ENCODE measurements at places on chromosomes 3 and 15.

- no peak for DNase-seq
Measured at GRCh38 chr15:34693053-34693744, 61.6 kb downstream of the GJD2 start.

DNA sequence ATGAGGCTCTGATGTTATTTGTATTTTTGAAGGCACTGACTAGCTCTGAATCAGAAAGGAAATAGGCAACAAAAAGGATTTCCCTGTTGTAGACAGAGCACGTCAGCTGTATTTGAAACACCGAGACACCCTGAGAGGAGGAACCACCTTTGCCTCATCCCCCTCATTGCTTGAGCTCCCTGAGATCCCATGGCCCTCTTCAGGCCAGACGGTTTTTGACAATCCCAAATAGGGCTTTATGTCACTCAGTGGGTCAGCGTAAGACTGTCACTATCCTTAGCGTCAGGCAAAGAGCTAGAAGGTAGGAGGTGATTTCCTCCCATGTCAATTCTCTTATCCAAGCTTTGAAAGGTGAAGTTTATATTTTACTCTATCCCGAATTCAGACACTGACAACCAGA, 254.3 kb downstream of the ZNF621 start:
- no peak for DNase-seq

- no peak for DNase-seq
Measured at GRCh38 chr3:150825192-150825915, 62.4 kb upstream of the SIAH2 start.

DNA sequence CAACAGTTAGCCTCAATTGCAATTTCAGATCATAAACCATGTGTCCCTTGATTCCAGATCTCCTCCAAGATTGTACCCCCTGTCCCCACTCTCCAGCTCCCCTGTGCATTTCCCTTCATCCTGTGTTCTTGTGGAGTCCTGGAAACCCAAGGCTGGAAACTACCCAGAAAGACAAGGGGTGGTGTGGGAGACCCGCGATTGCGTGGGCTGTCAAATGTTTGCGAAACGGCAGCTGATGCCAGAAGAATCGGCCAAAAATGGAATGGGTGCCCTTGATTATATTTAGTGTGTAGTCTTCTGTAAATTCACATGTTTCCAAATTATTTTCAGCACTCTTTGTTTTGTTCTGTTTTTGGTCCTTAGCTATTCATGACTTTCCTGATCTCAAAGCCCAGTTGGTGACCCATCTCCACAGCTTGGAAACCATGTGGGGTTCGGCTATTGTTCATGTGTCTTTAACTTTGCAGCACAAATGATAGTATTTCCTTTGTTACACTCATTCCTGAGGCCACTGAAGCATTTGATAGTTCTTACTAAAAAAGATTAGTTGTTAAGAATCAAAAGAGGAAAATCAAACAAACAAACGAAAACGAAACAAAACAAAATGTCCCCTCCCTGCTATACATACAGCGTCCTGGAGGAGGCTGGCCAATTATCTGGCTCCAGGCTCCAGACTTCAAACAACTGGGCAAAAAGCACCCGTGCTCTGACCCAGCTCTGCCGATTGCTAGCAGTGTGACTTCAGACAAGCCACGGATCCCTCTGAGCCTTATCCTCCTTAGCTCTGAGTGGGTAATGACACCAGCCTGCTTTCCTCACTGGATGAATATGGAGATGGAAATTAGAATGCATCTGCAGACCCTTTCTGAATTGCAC, 120.9 kb downstream of the CACNA2D3 start:
- no peak for DNase-seq

GRCh38 chr3:52367891-52368880, 52.1 kb downstream of the DNAH1 start:
- DNase-seq, result no peak

GRCh38 chr15:49343546-49343945, 79.5 kb upstream of the FGF7 start:
- no peak for DNase-seq

- no peak for DNase-seq
Measured at GRCh38 chr3:129526121-129526900, 2.1 kb upstream of the RHO start.

GRCh38 chr3:16551342-16551976, 38.0 kb upstream of the RFTN1 start:
- no peak for DNase-seq

- no peak for DNase-seq
Measured at GRCh38 chr15:23372284-23372683, 17.7 kb downstream of the GOLGA8S start.

DNA sequence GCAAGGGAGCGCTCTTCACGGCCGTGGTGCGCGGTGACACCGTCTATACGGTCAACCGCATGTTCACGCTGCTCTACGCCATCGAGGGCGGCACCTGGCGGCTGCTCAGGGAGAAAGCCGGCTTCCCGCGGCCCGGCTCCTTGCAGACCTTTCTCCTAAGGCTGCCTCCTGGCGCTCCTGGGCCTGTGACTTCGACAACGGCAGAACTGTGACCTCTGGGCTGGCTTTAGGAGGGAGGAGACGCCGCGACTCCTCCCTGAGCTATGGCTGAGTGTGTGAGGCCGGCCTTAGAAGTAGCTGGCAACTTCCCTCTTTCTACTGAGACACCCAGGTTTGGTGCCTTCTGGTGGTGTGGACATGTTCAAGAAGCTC, 1.4 kb downstream of the KBTBD13 start:
- no peak for DNase-seq

- peak; percentile 36 for DNase-seq
Measured at GRCh38 chr3:171875923-171876412, 32.8 kb downstream of the TMEM212 start.

DNA sequence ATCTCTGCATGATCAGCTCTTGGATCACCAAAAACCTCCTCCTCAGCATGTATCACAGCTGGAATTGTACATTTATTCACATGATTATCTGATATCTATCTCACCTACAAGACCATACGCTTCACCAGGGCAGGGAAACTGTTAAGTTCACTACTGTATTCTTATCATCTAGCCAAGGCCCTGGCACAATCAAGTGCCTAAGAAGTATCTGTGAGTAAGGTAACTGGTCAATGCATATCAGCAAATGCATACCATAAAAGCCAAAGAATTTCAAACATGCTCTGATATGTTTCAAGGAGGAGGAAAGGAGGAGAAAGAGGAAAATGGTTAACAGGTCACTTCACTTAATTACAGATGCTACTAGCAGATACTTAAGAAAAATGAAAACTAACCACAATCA, 158.4 kb downstream of the LIPC start:
- DNase-seq, result no peak

- DNase-seq, result no peak
Measured at GRCh38 chr3:50610992-50611463, 546 bp downstream of the CISH start.

DNA sequence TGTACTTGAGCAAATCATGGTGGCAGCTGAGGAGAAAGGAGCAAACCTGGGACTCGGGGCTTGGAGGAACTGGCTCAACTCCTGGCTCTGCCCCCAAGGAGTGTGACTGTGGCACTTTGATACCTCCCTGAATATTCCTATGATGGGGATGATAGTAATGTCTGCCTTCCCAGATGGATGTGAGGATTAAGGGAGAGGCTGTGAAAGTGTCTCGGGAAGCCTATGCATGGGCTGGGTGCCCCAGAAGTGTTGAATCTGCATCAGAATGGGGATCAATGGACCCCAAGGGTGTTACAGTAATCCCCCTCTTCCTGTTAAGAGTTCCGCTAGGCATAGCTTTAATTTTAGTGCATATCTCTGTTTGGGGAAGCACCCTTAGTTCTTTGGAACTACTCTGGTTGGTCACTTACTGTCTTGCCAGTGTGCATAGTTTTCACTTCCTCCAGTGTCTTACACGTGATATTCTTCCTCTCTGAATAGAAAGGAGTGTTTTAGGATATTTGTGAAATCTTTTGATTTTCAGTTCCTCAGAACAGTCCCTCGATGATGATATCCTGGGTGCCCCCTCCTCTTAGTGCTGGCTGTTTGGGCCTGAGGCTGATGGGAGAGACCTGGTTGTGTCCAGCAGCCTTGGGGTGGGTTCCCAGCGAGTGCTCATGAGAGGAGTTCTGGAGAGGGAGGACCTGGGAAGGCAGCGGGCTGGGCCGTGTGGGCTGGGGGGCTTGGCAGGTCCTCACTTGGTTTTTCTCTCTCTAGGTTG, 97.5 kb downstream of the CHDH start:
- DNase-seq, result no peak

- no peak for DNase-seq
Measured at GRCh38 chr3:88703501-88704059, 403.8 kb upstream of the EPHA3 start.

DNA sequence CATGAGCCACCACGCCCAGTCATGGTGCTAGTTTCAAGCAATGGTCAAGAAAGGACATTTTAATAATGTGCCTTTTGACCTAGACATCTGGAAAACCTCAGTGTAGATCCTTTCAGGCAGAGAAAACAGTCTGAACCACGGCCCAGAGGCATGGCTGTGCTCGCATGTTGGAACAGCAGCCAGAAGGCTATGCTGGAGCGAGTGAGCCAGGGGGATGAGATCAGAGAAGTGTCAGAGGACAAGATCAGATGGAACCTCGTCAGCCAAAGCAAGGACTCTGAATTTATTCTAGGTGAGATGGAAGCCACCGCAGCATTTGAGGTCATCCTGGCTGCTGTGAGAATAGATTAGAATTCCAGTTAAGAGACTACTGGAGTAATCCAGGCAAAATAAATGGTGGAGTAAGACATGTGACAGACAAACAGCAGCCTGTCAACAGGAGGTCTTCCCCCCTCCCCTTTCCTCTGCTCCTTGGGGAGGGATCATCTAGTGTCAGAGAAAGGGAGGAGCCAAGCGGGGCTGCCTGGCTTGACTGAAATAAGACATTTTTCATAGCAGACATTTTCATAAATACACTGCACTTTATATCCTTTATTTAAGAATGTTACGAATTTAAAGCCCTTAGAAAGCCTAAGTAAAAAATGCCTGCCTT, 40.4 kb upstream of the ACKR4 start:
- no peak for DNase-seq

DNA sequence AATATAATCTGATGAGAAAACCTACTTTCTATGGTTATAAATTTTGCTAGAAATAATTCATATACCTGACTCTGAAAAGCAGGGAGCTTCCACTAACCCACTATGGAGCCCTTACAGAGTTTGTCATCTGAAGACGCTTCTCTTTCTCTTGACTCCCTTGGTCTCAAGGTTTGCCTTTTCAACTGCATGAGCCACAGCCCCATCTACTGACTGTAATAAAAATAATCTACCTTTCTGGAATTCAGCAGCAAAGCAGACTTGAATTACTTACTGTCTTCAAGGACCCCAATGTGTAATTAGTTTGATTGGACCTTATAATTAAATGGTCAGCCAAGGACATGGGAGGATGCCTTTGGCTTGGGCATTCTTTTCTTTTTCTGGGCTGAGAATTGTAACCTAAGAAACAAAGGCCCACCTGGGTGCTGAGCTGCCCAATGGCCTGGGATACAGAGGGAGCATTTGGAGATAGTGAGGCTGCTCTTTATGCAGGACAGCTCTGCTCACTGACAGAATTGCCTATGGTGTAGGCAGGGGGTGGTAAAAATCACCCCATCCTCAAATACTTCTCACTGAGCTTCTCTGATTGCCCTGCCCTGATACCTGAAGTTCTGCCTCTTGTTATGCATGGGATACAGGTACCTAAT, 178.6 kb upstream of the TRIM42 start:
- DNase-seq, result no peak
